ENCODE measurements at places on chromosomes 6 and 20. TPM values are rescaled to one million over a fixed set of nuclear protein-coding genes. Genes with fewer than 3 reads are reported as not detected.

DNA sequence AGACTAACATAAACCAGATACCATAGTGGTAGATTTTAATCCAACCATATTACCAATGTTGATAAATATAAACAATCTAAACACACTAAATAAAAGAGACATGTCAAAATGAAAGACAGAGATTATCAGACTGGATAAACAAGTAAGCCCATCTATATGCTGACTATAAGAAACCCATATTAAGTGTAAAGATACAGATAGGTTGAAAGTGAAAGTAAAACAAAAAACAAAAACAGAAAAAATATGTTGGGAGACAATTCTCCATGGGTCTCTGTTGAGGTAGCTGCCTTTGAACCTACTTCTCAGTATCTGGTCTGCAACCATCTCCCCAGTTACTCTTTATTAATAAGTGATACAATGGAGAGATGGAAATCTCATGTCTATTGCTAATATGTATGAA, 21.2 kb downstream of the REV3L start:
- no peaks in the 10 kb centered on the region for H3K27me3 ChIP-seq
- DNase-seq, result peak; percentile 20
- no peaks in the 10 kb centered on the region for H3K36me3 ChIP-seq
- peaks cover 16% of the 10 kb centered on the region for H3K4me1 ChIP-seq

DNA sequence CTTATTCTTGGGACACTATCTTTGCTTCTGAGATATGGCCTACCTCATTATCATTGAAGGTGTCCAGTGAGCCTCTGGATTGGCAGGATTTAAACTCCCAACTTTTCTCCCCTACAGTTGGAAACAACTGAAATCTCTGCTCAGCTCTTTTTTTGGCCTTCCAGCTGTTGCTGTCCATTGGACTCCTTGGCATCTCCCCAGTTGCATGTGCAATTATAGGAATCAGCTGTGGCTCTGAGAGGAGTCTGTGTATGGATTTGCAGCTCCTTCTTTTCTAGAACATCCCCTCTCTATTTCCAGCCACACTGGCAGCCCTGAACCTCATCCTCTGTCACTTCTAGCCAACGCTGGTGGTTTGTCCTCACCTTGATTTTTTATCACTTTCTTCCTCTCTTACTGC, 21.2 kb downstream of the RAB22A start:
- H3K36me3 ChIP-seq, result peaks cover 3% of the 10 kb centered on the region
- H3K4me1 ChIP-seq, result peaks cover 12% of the 10 kb centered on the region
- H3K4me3 ChIP-seq, result no peak overlapping the region
- H3K27ac ChIP-seq, result no peak overlapping the region
- no peak for DNase-seq
- H3K27me3 ChIP-seq, result no peaks in the 10 kb centered on the region

BICRAL gene
- total RNA-seq, result 36.4 TPM

MLIP gene
- total RNA-seq, result not detected

GRCh38 chr6:121994919-121995318, 404.5 kb upstream of the HSF2 start:
- H3K36me3 ChIP-seq, result no peaks in the 10 kb centered on the region
- no peak overlapping the region for H3K27ac ChIP-seq
- no peaks in the 10 kb centered on the region for H3K27me3 ChIP-seq
- H3K4me3 ChIP-seq, result no peak overlapping the region
- no peaks in the 10 kb centered on the region for H3K4me1 ChIP-seq

DNA sequence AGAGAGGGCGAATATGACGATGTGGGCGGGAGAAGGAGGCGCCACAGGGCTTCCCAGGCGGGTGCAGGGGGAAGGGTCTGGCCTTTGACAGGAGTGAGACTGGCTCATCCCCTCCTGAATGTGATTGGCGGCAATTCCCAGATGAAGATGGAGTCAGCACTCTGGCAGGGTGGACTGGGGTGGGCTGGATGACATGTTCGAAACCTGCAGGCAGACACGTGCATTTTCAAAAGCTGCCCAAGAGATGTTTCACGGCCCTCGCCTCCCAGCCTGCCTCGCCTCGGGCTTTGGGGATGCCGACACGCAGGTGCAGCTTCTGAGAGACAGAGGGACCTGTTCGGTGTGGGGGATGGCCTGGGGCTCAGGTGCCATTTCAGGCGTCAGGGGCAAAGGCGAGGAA, 66.8 kb upstream of the AFDN start:
- no peaks in the 10 kb centered on the region for H3K27me3 ChIP-seq
- H3K36me3 ChIP-seq, result no peaks in the 10 kb centered on the region
- no peaks in the 10 kb centered on the region for H3K4me1 ChIP-seq
- no peak for DNase-seq

GRCh38 chr6:84072442-84072997, 38.9 kb downstream of the MRAP2 start:
- H3K27ac ChIP-seq, result no peak overlapping the region
- no peak overlapping the region for H3K4me3 ChIP-seq
- no peaks in the 10 kb centered on the region for H3K36me3 ChIP-seq
- no peak for DNase-seq
- no peaks in the 10 kb centered on the region for H3K27me3 ChIP-seq

CDH26 gene
- total RNA-seq, result 4.1 TPM

DNA sequence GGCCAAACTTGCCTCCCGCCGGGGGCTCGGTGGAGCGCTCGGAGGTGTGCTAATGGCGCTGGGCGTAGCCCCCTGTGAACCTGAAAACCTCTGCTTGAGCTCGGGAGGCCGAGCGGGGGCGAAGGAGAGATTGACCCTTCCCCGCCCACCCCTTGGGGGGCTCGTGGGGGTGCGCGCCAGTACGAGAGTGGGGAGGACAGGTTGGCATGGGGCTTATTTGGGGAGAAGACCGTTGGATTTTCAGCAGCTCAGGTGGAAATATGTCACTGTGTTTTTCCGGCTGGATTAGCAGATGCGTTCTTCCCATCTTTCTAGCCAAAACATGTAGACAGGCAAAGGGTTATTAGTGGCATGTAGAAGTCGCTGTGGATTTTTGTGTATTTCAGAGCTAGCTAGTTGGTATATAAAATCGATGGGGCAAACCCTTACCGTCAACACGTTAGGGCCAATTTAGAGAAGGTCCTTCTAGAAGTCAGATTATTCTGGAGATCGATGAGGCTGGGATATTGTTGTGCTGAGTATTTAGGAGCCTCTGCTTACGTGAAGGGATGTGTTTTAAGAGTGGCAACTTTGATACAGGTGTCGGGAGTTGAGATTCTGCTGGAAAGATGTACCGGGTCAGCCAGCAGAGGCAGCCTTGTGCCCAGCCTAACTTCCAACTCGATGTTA, 525 bp downstream of the NCOA7 start:
- no peaks in the 10 kb centered on the region for H3K36me3 ChIP-seq
- DNase-seq, result peak; percentile 68
- peak overlapping the region; percentile 79 for H3K4me3 ChIP-seq
- peak overlapping the region; percentile 82 for H3K27ac ChIP-seq

GRCh38 chr20:56575157-56575556, 42.1 kb downstream of the FAM209B start:
- H3K4me3 ChIP-seq, result no peak overlapping the region
- no peaks in the 10 kb centered on the region for H3K27me3 ChIP-seq
- no peaks in the 10 kb centered on the region for H3K4me1 ChIP-seq

DNA sequence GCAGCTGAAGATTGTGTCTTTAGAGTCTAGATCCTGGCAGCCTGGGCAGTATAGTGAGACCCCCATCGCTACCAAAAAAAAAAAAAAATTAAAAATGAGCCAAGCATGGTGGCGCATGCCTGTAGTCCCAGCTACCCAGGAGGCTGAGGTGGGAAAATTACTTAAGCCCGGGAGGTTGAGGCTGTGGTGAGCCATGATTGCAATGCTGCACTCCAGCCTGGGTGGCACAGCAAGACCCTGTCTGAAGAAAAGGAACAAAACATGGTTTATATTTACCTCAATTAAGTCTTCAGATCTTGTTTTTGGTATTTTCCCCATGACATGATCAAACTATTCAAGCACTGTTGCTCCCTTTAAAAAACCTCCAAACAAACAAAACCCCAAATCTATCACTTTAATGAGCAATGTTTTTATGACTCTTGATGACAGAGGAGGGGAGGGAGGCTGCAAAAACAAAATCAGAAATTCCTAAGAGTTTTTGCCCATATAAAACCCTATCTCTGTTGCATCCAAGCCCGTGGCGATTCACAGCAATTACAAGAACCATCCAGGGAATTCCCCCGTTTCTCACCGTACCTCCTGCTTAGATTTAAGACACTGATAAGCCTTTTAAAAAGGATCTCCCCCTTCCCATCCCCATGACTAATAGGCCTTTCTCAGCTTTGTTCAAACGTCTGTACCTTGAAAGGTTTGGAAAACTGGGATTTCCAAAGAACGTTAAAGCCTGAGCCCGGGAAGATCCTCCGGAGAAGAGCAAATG, 259.9 kb downstream of the BMP7 start:
- DNase-seq, result no peak
- H3K27ac ChIP-seq, result no peak overlapping the region
- H3K36me3 ChIP-seq, result no peaks in the 10 kb centered on the region
- H3K4me1 ChIP-seq, result no peaks in the 10 kb centered on the region

- no peaks in the 10 kb centered on the region for H3K27me3 ChIP-seq
- no peak for DNase-seq
- H3K27ac ChIP-seq, result no peak overlapping the region
- H3K4me1 ChIP-seq, result peaks cover 7% of the 10 kb centered on the region
These were observed 14.0 kb downstream of the MRPS18A start for GRCh38 chr6:43673444-43674084.

NR2E1 gene
- total RNA-seq, result not detected

DNA sequence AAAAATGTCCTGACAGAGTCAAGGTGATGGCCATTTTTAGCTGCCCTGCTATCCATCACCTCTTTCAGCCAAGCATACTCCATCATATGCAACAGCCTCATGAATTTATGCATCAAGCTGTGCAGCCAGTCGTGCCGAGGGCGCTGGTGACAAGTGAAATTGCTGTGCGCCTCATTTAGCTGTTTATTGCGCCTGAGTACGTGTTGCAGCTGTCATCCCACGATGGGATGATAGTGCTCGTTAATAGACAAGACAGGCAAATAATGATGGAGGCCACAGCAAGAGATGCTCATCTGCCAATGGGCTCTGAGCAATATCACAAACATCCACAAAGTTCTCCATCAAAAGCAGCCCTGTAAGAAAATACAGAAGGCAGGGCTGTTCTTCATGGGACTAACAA, 562.3 kb upstream of the POU3F2 start:
- no peaks in the 10 kb centered on the region for H3K4me1 ChIP-seq
- no peaks in the 10 kb centered on the region for H3K36me3 ChIP-seq
- H3K27ac ChIP-seq, result no peak overlapping the region
- no peak overlapping the region for H3K4me3 ChIP-seq
- no peaks in the 10 kb centered on the region for H3K27me3 ChIP-seq
- DNase-seq, result no peak

SPEF1 gene
- total RNA-seq, result not detected

GRCh38 chr20:48359692-48360341, 468.0 kb downstream of the PREX1 start:
- peaks cover 5% of the 10 kb centered on the region for H3K27me3 ChIP-seq
- no peaks in the 10 kb centered on the region for H3K36me3 ChIP-seq
- DNase-seq, result no peak
- no peak overlapping the region for H3K27ac ChIP-seq
- no peaks in the 10 kb centered on the region for H3K4me1 ChIP-seq
- H3K4me3 ChIP-seq, result no peak overlapping the region

NHLRC1 gene
- 1.1 TPM for total RNA-seq

- no peaks in the 10 kb centered on the region for H3K27me3 ChIP-seq
- no peak for DNase-seq
- H3K36me3 ChIP-seq, result no peaks in the 10 kb centered on the region
These were observed 526.6 kb upstream of the JAG1 start for GRCh38 chr20:11200423-11200822.

ZBTB12 gene
- total RNA-seq, result 2.4 TPM

GRCh38 chr6:134295953-134296553, 21.9 kb downstream of the SGK1 start:
- no peaks in the 10 kb centered on the region for H3K36me3 ChIP-seq
- no peak overlapping the region for H3K4me3 ChIP-seq
- H3K4me1 ChIP-seq, result no peaks in the 10 kb centered on the region
- no peak overlapping the region for H3K27ac ChIP-seq
- no peaks in the 10 kb centered on the region for H3K27me3 ChIP-seq

- no peak overlapping the region for H3K27ac ChIP-seq
- H3K36me3 ChIP-seq, result no peaks in the 10 kb centered on the region
- H3K27me3 ChIP-seq, result no peaks in the 10 kb centered on the region
- no peak overlapping the region for H3K4me3 ChIP-seq
These were observed 114.7 kb upstream of the INSM1 start for GRCh38 chr20:20253039-20253743.

DNA sequence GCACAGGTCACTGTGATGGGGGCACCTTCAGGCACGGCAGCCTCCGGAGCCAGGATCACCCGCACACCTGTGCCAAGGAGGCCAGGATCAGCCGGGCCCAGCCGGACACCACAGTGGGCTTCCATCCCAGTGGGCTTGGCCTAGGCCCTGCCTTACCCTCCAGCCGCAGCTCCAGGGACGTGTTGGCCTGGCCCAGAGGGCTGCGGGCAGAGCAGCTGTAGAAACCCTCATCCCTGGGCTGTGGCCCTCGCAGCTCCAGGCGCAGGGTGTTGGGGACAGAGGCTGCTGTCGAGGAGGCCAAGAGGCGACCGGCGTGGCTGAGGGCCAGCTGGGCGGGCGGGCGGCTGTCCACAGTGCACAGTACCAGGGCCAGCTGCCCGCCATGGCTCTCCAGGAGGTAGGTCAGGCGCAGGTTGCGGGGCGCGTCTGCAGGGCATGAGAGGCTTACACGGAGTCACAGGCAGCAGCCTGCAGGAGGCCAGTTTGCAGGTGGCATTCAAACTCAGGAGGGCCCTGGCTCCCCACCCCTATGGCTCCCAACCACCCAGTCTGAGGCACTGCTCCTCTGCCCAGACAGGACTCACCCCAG, 11.0 kb upstream of the ADAM33 start:
- H3K27ac ChIP-seq, result no peak overlapping the region
- DNase-seq, result no peak
- no peak overlapping the region for H3K4me3 ChIP-seq
- H3K27me3 ChIP-seq, result no peaks in the 10 kb centered on the region
- H3K4me1 ChIP-seq, result no peaks in the 10 kb centered on the region

DNA sequence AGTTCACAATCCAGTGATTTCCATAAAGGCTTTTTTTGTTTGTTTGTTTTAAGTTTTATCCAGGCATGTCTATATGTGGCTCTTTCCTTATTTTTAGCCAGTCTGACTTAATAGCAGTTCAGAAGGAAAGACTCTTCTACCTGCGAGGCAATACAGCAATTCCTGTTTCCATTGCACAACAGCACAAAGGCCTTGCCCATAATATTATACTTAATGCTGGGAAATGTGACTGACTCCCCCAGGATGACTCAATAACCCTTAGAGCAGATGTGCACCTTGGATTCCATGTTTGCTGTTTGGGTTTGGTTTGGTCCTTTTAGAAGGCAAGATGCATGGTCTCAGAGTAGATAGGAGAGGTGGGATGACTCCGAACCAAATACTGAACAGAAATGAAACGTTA, 184.1 kb downstream of the MTFR2 start:
- no peaks in the 10 kb centered on the region for H3K4me1 ChIP-seq
- H3K27me3 ChIP-seq, result no peaks in the 10 kb centered on the region
- no peak overlapping the region for H3K4me3 ChIP-seq
- DNase-seq, result no peak
- no peaks in the 10 kb centered on the region for H3K36me3 ChIP-seq
- no peak overlapping the region for H3K27ac ChIP-seq

- H3K36me3 ChIP-seq, result no peaks in the 10 kb centered on the region
- H3K27me3 ChIP-seq, result no peaks in the 10 kb centered on the region
- H3K4me1 ChIP-seq, result no peaks in the 10 kb centered on the region
- DNase-seq, result no peak
- H3K27ac ChIP-seq, result no peak overlapping the region
These were observed 102.4 kb upstream of the CNR1 start for GRCh38 chr6:88268508-88268907.
